ENCODE measurements at places on chromosomes 1 and 21.

- no peak for DNase-seq
Observed at GRCh38 chr1:7136166-7136953, 351.1 kb downstream of the CAMTA1 start.

DNA sequence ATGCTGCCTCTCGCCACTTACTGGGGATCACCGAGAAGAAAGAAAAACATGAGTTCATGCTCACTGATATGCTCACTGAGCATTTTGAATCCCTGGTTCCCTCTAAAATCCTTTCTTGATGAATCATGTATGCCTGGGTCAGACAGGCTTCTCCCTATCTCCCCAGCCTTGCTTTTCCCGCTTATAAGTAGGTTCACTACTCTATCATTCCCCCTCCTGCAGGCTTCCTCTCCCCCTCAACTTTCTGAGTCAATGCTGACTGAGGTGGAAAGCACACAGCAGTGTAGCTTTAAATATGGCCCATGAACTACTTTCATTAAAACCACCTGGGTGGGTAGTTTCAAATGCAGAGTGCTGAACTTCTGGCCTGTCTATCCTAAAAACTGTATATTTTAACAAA is 41.7 kb downstream of the FMO4 start:
- no peak for DNase-seq

GRCh38 chr1:214146523-214146922 is 134.4 kb upstream of the SMYD2 start:
- DNase-seq = no peak

DNA sequence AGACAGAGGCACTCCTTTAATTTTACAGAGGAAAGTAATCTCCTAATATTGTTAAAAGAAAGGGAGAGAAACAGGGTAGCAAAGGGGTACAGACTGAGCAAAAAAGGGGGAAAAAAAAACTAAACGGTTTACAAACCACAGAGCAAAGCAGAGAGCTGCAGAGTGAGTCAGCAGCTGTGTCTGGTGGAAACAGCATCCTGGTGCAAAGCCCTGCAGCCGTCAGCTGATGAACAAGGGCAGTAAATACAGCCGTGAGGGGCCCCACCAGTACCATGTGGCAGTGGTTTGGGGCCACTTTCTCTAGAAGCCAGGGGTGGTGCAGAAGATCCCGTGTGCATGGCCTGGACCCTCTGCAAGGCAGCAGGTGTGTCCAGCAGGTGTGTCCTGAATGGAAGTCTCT is 111.3 kb downstream of the ERG start:
- no peak for DNase-seq

DNA sequence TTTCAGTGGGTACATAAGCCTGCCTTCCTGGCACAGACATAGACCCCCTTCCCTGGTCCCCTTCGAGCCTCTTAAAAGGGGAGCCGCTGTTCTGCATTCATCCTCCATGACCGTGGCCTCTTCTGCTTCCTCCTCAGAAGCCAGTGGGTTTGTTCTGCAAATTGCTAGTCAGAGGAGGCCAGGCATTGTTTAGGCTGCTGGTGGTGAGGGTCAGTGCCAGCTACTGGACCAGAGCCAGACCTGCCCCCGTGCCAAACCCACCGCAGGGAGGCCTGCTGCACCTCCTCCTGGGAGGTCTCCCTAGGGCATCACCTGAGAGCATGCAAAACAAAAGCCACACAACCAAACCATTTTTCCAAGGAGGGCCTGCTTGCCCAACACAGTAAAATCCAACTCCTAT is 178.4 kb downstream of the MIS18A start:
- DNase-seq = no peak

- DNase-seq = no peak
Observed at GRCh38 chr1:237901299-237901934, 10.7 kb upstream of the ZP4 start.

- DNase-seq = no peak
Observed at GRCh38 chr21:33843216-33843615, 72.4 kb downstream of the ATP5PO start.
